IMR-90 (cell line): ENCODE measurements at places on chromosomes 16 and 17. TPM values are rescaled to one million over a fixed set of nuclear protein-coding genes. Genes with fewer than 3 reads are reported as not detected.

KLHL11 gene
- 3.5 and 4.1 TPM in 2 replicates for polyA plus RNA-seq

PLA2G10 gene
- polyA plus RNA-seq: not detected in 2 replicates

NLRC5 gene
- polyA plus RNA-seq: 14.9 and 15.8 TPM in 2 replicates

CTRB1 gene
- not detected in 2 replicates for polyA plus RNA-seq

ZG16B gene
- polyA plus RNA-seq: 0.46 and 0.65 TPM in 2 replicates

HSF4 gene
- 6.7 and 7.5 TPM in 2 replicates for polyA plus RNA-seq

MAPT gene
- 0.19 and 0.26 TPM in 2 replicates for polyA plus RNA-seq

KRTAP2-1 gene
- not detected in 2 replicates for polyA plus RNA-seq

PGAP3 gene
- 9.8 and 10.4 TPM in 2 replicates for polyA plus RNA-seq

HOXB3 gene
- 59.6 and 76.4 TPM in 2 replicates for polyA plus RNA-seq

XYLT1 gene
- 9.0 and 9.7 TPM in 2 replicates for polyA plus RNA-seq

SCO1 gene
- polyA plus RNA-seq: 17.0 and 18.2 TPM in 2 replicates

CRHR1 gene
- not detected in 2 replicates for polyA plus RNA-seq

TBC1D3C gene
- polyA plus RNA-seq: 0.04 TPM in 1 of 2 replicates, not detected in the other

CPNE7 gene
- 17.4 and 17.7 TPM in 2 replicates for polyA plus RNA-seq

KLHL10 gene
- polyA plus RNA-seq: 0.07 TPM in 1 of 2 replicates, not detected in the other

STH gene
- polyA plus RNA-seq: not detected in 2 replicates

CDK3 gene
- 6.7 and 8.8 TPM in 2 replicates for polyA plus RNA-seq

KRTAP2-2 gene
- 0.17 TPM in 1 of 2 replicates, not detected in the other for polyA plus RNA-seq

KRTAP4-6 gene
- polyA plus RNA-seq: not detected in 2 replicates

POLR2A gene
- 38.4 and 54.0 TPM in 2 replicates for polyA plus RNA-seq

E4F1 gene
- polyA plus RNA-seq: 33.0 and 39.6 TPM in 2 replicates

CES5A gene
- not detected in 2 replicates for polyA plus RNA-seq

CBX2 gene
- 3.2 and 4.0 TPM in 2 replicates for polyA plus RNA-seq

KRT25 gene
- polyA plus RNA-seq: not detected in 2 replicates

PRAC2 gene
- polyA plus RNA-seq: not detected in 2 replicates

DNAAF1 gene
- 0.05 TPM in 1 of 2 replicates, not detected in the other for polyA plus RNA-seq

SMG6 gene
- 23.5 and 30.3 TPM in 2 replicates for polyA plus RNA-seq

AANAT gene
- 0.19 and 0.21 TPM in 2 replicates for polyA plus RNA-seq

ARMC5 gene
- polyA plus RNA-seq: 7.5 and 10.2 TPM in 2 replicates

HBZ gene
- not detected in 2 replicates for polyA plus RNA-seq

HAP1 gene
- polyA plus RNA-seq: 0.09 and 0.11 TPM in 2 replicates

C16orf78 gene
- not detected in 2 replicates for polyA plus RNA-seq

HNF1B gene
- not detected in 2 replicates for polyA plus RNA-seq

TERB1 gene
- not detected in 2 replicates for polyA plus RNA-seq

RGS9 gene
- 0.77 and 1.1 TPM in 2 replicates for polyA plus RNA-seq

MMP25 gene
- 0.07 TPM in 2 replicates for polyA plus RNA-seq
